ENCODE measurements at places on chromosomes 6 and 20. TPM values are rescaled to one million over a fixed set of nuclear protein-coding genes. Genes with fewer than 3 reads are reported as not detected.
A peak's percentile ranks its signal among the peaks of the same experiment; 100 is the strongest.

GRCh38 chr20:53322651-53323050 lies 271.0 kb downstream of the ZNF217 start:
- no peak for DNase-seq

GRCh38 chr6:136791296-136792094 lies 782 bp downstream of the MAP3K5 start:
- DNase-seq, result peak; percentile 7

The BPIFA1 gene
- not detected for polyA plus RNA-seq

DNA sequence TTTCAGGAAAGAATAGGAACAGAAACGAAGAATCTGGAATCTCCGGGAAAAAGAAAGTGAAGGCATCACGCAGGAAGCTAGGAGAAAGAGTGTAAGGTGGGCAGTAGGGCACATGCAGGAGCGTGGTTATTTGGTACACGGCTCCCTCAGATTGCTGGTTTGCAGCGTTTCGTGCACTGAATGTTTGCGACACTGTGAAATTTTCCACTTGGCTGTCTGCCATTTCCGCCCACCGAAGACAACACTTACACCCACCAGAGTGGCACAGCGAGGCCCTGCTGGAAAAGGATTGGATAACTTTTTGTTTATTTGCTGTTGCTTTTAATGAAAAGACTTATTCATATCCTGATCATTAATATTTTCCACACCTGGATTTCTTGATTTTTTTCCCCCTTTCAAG lies 248.3 kb downstream of the GMPR start:
- DNase-seq, result no peak

The SLC22A2 gene
- polyA plus RNA-seq, result not detected

GRCh38 chr20:5030348-5031205 lies 29.3 kb upstream of the SLC23A2 start:
- DNase-seq, result no peak

The SLC12A5 gene
- 11.5 TPM for polyA plus RNA-seq

- no peak for DNase-seq
Measured at GRCh38 chr6:79810871-79811270, 136.5 kb downstream of the ELOVL4 start.

The SNAI1 gene
- polyA plus RNA-seq, result 8.0 TPM

GRCh38 chr20:50604451-50604850 lies 86.9 kb downstream of the RIPOR3 start:
- DNase-seq, result no peak

- DNase-seq, result no peak
Measured at GRCh38 chr6:52435345-52435744, 15.2 kb downstream of the EFHC1 start.
